ENCODE measurements at places on chromosomes 4 and X.

- no peak for DNase-seq
Observed at GRCh38 chr4:89214308-89214707, 93.3 kb downstream of the GPRIN3 start.

GRCh38 chr4:185093603-185094002, 49.5 kb upstream of the SLC25A4 start:
- DNase-seq: no peak

DNA sequence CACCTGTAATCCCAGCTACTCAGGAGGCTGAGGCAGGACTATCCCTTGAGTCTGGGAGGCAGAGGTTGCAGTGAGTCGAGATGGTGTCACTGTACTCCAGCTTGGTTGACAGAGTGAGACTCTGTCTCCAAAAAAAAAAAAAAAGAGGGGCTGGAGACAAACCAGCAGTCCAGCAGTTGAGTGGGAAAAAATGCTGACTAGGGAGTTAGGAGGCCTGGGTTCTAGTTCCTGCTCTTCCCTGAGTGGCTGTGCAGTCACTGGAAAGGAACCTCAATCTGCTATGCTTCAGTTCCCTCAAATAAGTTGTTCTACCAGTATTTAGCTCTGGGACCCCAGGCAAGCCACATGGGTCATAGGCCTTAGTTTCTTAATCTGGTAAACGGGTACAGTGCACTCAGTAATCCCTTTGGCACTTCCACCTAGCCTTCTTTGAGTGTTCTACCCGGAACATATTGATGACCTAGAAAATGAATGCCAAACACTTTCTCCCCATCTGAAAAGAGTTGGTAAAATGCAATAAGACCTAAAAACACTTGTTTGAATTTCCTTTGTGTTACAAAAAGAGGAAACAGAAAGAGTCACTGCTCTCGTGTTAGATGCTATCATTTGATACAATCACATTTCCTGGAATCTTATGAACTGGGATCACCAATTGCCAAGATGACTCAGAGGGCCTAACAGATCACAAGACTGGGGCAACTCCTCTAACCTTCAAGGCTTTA, 99.3 kb upstream of the EGFL6 start:
- DNase-seq: peak; percentile 62

GRCh38 chrX:10884246-10884645, 226.9 kb upstream of the HCCS start:
- no peak for DNase-seq

DNA sequence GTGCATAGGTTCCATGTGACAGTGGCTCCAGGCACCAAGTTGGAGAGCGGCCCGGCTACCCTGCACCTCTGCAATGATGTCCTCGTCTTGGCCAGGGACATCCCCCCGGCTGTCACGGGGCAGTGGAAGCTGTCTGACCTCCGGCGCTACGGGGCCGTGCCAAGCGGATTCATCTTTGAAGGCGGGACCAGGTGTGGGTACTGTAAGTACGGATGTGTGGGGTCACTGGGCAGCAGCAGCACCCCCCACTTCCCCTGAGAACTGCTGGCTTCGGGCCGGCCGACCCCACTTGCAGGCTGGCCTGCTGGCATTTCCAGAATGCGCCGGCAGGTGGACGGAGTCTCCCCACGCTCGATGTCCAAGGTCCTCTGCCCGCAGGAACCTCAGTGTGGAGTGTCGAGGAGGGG, 13.2 kb downstream of the DOK7 start:
- DNase-seq: no peak

DNA sequence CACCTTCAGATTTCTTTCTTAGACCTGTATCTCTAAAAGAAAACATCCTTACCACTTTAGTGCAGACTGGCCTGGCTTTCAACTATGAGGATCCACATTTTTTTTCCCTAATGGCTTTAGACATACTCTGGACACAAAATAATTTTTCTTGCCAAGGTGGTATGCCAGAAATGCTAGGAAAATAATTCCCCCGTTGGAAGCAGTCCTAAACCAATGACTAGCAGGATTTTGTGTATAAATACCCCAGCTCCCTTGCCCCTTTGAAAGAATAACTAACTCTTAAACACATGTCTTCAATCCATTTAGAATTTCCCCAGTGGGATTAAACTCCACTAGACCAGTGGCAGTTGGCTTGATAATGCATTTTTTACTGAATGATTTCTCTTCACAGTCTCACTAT, 500.5 kb upstream of the FTHL17 start:
- no peak for DNase-seq

GRCh38 chrX:49106930-49107329, 16.6 kb downstream of the GPKOW start:
- peak; percentile 52 for DNase-seq

All from HFFc6 (cell line).